Activated CD8-positive, alpha-beta T cell treated with anti-CD3 and anti-CD28 coated beads for 36 hours (primary cell): ENCODE measurements at places on chromosomes 4 and X. TPM values are rescaled to one million over a fixed set of nuclear protein-coding genes. Genes with fewer than 3 reads are reported as not detected.

DNA sequence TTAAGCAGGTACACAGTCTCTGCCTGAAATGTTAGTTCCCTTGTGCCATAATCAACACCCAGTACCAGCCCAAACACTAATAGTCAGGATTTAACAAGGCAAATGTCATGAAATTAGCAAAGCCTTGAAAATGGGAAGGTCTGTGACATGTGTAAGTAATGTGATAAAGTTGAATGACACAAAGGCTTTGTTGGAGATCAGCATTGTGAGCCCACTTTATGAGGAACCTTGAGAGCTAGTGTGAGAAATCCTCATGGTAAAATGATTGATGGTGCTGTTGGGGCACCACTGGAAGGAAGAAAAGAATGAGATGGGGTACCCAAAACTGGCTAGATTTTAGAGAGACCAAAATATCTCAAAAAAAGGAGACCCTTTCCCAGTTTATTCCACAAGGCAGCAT lies 3.3 kb upstream of the LIN54 start:
- no peak for DNase-seq

CDX4 gene
- total RNA-seq: not detected

DNA sequence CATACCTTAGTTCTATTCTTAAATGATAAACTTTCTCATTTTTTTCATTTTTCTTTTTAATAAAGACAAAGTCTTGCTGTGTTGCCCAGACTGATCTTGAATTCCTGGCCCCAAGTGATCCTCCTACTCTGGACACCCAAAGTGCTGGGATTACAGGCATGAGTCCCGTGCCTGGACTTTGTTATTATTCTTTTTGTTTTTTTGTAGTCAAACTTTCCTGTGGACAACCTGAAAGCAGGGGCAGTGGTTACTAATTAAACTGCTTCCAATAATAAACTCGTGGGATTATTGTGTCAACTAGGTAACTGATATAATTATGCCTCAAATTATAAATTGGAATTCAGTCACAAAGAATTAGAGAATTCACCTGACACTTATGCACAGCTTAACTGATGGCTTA lies 107.8 kb upstream of the RAPGEF2 start:
- no peak for DNase-seq

GRCh38 chr4:71095545-71095944 lies 102.1 kb downstream of the DCK start:
- DNase-seq: no peak

AFM gene
- total RNA-seq: not detected

- DNase-seq: no peak
These were observed 7.3 kb upstream of the IGFBP7 start for GRCh38 chr4:57117491-57117890.

- DNase-seq: no peak
These were observed 16.0 kb upstream of the NSUN7 start for GRCh38 chr4:40733752-40734151.

DNA sequence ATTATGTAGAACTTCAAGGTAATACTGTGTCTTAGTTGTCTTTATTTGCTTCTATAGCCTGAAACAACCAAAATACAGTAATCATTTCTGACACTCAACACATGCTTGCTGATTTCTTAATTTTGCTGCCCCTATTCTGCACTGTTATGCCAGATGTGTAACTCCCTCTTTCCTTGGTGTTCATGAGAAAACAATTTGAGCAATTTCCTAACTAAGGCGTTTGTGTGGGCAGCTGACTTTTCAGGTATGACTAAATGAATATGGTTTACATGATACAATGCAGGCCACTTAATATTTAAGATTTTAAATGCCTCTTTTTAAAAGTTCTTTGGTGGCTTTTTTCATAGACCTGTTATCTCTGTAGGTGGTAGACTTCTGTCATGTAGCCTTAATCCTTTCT lies 46.1 kb upstream of the CENPE start:
- DNase-seq: no peak

- no peak for DNase-seq
These were observed 24.9 kb downstream of the CLDN34 start for GRCh38 chrX:9992061-9992460.

GRCh38 chr4:21090094-21090666 lies 389.9 kb downstream of the PACRGL start:
- DNase-seq: no peak

DNA sequence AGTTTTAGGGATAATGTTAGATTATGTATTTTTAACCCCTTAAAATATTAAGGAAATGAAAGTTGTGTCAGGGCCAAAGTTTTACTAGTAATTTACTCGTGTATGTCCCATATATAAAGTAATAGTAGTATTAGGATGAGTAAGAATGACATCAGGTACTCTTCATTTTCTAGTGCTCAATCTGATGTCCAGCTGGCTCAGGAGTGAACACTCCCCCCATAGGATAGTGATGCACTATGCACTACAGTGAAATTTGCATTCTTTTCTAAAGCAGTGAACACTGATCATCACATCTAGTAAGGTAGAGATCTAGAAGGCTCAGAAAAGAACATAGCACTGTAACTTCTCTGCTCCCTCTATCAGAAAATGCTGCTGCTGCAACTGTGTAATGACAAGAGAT lies 409.7 kb downstream of the GLUD2 start:
- DNase-seq: no peak

DNA sequence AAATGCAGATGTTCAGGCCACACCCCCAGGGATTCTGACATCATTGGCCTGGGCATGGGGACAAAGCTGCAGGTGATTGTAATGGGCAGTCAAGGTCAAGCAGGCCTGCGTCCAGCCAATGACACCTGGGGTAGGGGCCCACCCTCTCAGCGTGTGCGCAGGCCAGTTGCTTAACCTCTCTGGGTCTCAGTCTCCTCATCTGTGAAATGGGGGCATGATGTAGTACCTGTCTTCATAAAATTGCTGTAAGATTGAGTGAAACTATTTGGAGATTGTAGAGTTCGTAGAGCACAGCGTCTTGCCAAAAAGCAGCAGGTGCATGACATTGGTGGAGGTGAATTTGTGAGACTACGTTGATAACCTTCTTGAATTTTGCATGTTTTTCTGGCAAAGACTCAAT lies 21.2 kb downstream of the RS1 start:
- no peak for DNase-seq

VCX3B gene
- total RNA-seq: not detected

GRCh38 chrX:101419489-101419888 lies 11.5 kb downstream of the HNRNPH2 start:
- no peak for DNase-seq

- no peak for DNase-seq
These were observed 4.7 kb upstream of the SRPK3 start for GRCh38 chrX:153776120-153776599.

GRCh38 chrX:130171446-130172126 lies at the start of gene RAB33A:
Gene RAB33A, plus strand, starts transcription at chrX:130171962. Its CDS starts 101 bp downstream, at chrX:130172063.
- peak; percentile 49 for DNase-seq

GRCh38 chrX:9279234-9279544 lies 185.7 kb upstream of the TBL1X start:
- DNase-seq: no peak

ZNF81 gene
- 6.3 TPM for total RNA-seq

DNA sequence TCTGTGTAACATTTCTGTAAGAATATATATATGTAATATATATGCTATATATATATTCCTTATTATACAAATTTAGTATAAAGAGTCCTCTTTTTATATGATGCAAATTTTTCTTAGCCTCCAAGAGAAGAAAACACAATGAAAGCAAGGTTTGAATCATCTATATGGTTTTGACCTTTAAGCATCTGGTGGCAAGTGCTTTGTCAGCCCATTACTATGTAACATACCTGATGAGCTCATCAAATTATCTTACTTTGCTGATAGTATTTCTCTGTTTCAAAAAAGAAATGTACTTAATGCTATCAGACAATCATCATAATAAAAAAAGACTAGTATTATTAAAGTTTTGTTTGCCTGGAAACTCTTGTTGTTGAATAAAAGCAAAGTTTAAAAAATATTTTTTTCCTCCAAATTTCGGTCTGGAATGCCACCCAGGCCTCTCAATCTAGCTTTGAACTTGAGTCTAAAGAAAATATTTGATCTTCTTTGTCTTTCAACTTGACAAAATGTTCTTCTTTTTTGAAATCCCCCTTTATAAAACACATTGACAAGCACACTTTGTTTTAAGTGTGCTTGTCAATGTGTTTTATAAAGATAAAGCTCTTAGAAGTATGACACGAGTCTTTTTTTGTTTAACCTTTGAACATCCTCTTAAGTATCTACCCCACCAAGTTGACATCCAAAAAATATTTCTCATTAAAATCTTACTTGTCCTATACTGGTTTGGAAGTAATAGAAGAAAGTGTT lies 26.2 kb downstream of the ZNF330 start:
- DNase-seq: no peak

LRAT gene
- total RNA-seq: not detected

DNA sequence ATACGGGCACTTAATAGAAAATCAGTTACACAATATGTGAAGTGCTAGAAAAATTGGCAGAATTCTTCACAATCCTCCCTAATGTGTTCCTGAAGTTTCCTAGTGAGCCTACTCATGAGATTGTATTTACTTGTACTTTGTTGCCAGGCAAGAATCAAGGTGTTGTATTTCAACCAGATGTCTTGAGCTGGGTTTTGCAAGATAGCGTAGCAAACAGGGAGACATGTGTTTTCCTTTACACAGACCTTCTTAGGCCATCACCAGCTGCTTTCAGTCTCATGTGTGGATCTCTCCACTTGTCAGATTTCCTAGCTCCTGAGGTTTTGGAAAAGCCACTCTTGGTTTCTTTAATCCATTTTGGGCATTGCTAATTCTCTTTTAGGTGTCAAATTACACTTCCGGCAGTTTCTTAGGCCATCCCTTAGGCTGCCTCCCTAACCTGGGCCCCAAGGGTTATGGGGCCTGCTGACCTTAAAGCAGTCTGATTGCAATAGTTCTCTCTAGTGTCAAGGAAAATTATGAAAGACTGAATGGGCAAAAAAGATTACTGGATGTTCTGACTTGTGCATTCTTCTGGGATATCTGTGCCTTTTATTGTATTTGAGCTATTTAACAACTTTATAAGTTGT lies 12.2 kb upstream of the EDA start:
- no peak for DNase-seq

DNA sequence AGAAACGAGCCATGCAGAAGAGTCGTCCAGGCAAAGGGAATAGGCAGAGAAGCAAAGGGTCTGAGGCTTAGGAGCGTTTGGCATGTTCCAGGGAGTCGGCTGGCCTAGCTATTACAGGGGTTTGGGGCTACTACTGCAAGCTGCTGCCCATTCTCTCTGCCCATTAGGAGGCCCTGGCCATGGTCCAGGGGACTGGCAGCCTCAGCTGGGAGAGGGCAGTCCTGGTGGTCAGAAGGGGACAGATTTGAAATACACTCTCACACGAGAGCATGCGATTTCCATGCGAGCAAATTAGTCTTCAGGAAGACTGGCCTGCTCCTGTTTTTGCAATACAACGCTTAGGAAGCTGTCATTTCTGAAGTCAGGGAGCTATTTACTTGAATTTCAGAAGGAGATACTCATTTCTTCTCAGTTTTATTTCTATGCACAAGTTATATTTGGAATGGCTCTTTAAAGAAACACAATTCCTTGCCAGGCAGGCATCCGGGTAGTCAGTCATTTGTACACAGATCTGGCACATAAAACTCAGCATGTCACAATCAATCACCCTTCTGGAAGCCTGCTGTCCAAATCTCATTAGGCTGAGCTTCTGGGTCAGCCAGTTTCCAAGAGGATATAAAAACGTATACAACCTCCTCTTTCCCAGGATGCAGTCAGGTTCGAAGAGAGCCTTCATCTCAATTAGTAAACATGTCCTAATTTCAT lies 27.0 kb downstream of the PROM1 start:
- DNase-seq: no peak

- no peak for DNase-seq
These were observed 32.8 kb downstream of the WNK3 start for GRCh38 chrX:54325077-54325476.

REELD1 gene
- total RNA-seq: 0.11 TPM

GRCh38 chrX:110684653-110685052 lies 111.0 kb downstream of the CHRDL1 start:
- no peak for DNase-seq

DLG3 gene
- 27.3 TPM for total RNA-seq

- DNase-seq: no peak
These were observed 2185.9 kb upstream of the TENM3 start for GRCh38 chr4:180057299-180057721.

GRCh38 chrX:18227458-18227857 lies 6.8 kb upstream of the BEND2 start:
- no peak for DNase-seq

DNA sequence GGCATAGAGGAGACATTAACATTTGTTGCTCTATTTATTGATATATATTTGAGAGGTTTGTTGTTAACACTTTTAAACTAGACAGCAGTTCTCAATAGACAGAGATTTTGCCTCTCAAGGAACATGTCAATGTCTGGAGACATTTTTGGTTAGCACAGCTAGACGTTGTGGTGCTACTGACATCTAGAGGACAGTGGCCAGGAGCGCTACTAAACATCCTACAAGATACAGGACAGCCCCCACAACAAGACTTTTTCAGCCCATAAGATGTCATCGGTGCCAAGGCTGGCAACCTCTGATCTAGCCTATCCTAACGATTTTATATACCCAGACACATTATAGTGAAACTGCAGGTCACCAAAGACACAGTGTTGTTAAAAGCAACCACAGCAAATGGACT lies 18.4 kb upstream of the CTSO start:
- DNase-seq: peak; percentile 7

GRCh38 chr4:138401334-138401733 lies 159.2 kb upstream of the SLC7A11 start:
- DNase-seq: no peak

DNA sequence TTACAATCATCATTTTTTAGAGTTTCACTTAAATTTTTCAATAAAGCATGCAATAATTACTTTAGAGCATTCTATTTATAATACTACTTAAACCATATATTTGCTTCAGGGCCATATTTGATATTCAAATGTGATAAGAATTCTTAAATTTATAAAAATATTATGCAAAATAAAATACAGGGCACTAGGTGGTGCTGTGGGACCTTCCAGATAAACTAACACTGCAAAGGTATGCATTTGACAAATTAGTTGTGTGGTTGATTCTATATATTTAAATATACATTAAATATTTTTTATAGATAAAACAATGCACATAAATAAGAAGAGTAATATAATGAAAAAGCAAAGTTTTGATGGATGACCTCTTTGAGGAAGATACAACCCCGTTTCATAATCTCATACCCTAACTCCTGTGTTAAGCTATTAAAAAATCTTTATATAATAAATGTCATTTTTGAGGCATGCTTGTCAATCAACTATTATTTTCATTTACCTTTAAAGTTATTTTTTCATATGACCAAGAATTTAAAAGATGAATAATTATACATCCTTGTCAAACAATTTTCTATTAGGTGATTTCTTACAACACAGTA lies 128.4 kb downstream of the REELD1 start:
- DNase-seq: peak; percentile 60

DNA sequence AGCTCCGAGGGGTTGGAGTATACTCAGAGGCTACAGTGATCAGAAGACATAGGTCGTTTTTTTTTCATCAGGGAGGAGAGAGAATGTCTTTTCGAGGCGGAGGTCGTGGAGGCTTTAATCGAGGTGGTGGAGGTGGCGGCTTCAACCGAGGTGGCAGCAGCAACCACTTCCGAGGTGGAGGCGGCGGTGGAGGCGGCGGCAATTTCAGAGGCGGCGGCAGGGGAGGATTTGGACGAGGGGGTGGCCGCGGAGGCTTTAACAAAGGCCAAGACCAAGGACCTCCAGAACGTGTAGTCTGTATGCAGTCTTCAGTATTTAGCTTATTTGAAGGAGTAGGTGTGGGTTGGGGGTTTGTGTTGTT lies 500 bp downstream of the GAR1 start:
- peak; percentile 67 for DNase-seq

- no peak for DNase-seq
These were observed 378.7 kb downstream of the C4orf33 start for GRCh38 chr4:129474698-129475097.
